AG09309 (cell line): ENCODE measurements at places on chromosomes 4 and X.

DNA sequence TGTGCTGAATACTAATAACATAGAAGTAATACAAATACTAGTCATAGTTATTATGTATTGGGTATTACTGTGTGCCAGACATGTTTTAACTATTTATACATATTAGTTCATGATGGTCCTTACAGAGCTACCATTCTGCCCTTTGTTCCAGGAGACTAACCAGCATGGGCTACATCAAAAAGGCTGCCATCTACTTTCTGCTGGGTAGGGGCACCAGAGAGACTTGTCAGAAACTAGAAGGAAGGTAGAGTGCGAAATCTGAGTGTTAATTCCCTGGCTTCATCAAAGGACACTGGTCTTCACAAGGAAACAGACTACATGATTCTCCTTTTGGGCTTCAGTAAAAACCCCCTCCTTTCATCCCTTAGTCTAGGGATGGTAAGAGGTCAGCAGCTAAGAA, 347.8 kb downstream of the GBA3 start:
- DNase-seq: no peak

DNA sequence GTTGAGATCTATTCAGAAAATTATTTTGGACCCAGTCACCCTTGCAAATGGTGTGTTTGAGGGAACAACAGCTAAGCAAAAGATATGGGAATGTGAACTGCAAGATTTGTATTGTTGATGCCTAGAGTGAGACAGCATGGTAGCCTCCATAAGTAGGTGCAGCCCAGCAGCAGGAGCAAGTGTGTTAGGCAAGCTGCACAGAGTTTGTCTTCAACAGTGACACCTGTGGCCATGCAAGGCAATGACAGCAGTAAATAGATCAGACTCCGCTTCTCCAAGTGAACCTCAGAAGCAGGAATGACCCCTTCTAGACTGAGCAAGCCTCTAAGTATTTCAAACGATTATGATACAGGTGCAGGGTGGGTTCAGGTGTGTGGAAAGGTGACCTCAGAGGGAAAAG, 133.4 kb upstream of the MSX1 start:
- DNase-seq: no peak

DNA sequence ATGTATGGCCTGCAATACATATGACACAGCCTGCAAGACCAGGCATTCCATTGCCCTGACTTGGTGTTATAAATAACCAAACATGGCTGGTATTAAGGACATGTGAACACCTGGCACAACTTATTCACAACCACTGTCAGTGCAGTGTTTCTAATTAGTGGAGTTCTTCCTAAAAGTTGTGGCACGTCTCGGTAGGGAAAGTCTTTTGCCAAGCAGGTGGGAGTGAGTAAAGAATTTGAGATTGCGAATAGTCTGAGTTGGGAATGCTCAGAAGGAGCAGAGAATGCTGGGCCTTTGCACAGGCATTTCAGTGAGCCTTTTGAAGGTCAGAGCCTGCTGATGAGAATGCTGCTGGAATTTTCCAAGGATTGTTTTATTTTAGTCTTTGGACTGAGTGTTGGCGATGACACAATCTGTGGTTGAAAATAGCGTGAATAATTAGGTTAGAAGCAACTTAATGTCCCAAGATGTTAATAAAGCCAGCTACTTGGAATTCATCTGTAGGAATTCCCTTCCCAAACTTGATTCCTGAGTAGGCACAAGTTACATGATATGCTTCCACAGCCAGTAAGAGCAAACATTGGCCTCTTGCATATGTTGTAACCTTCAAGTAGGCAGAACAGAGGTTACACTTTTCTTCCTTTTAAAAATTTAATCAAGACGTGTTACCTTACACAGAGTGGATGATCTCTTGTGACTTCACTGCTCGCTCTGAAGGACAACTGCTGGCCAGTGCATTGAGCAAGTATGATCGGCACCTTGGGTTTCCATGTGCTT, 83.6 kb upstream of the PGRMC2 start:
- no peak for DNase-seq

GRCh38 chrX:3143043-3143799, 102.0 kb downstream of the ARSF start:
- no peak for DNase-seq

- no peak for DNase-seq
These were observed 3.1 kb downstream of the BMP2K start for GRCh38 chr4:78779280-78779679.

- peak; percentile 13 for DNase-seq
These were observed 193.9 kb upstream of the RPL34 start for GRCh38 chr4:108426493-108426892.

- no peak for DNase-seq
These were observed 100.2 kb downstream of the FIP1L1 start for GRCh38 chr4:53477636-53478035.

- DNase-seq: no peak
These were observed 248.9 kb downstream of the SCFD2 start for GRCh38 chr4:53116954-53117353.

GRCh38 chrX:38112566-38112965, 106.2 kb downstream of the SYTL5 start:
- no peak for DNase-seq

DNA sequence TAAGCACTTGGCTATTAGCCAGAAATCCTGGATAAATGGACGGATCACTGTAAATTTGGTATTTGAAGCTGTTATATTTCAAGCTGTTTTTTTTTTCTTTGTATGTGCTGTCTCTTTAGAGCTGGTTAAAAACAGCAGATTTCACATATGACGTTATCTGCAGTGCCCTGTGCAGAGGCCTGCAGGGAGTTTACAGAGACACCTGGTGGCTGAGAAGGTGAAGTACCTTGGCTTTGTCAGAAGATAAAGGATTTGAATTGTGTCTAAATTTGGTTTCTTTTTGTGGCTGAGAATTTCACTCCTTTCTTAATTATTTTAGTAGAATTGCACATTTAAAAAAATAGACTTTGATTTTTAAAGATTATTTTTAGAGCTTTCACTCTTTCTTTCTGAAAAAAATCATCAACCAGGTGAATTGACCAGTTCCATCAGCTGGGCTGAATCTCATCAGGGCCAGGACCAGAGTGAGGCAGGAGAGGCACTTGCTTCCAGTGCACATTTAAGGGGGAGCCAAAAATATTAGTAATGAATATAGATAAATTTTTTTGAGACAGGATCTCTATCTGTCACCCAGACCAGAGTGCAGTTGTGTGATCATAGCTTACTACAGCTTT, 9.6 kb upstream of the CHRNA9 start:
- DNase-seq: no peak

GRCh38 chr4:144989306-144989705, 108.7 kb downstream of the ANAPC10 start:
- no peak for DNase-seq

DNA sequence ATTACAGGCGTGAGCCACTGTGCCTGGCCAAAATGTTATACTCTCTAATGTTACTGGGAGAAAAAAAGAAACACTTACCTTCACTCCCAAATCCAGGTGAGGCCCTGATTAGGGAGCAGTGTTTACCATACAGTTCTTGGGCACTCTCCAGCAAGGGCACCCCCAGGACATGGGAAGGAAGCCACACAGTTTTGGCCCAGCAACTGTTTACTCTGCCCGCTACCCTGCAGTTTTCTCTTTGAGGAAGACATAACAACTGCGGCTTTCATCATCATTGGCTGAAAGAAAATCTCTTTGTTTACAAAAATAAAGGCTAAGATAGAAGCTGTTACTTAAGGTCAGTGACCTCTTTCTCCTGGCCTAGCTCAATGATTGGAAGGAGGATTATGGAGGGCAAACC, 145.5 kb upstream of the DUSP21 start:
- DNase-seq: no peak

DNA sequence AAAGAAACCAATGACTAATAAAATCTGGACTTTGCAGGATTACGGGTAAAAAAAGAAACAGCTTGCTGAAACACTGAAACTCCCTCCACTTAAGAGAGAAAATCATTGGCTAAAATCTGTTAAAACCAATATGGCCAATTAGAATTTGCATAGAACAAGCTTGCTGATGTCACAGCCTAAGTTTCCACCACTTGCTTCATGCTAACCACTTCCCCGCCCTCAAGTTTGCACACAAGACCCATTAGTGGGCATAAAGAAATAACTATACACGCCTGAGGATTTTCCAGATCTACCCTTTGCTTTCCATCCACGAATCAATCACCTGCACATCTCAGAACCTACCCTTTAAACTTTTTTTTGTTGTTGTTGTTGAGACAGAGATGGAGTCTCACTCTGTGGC, 42.7 kb upstream of the PHEX start:
- DNase-seq: no peak

DNA sequence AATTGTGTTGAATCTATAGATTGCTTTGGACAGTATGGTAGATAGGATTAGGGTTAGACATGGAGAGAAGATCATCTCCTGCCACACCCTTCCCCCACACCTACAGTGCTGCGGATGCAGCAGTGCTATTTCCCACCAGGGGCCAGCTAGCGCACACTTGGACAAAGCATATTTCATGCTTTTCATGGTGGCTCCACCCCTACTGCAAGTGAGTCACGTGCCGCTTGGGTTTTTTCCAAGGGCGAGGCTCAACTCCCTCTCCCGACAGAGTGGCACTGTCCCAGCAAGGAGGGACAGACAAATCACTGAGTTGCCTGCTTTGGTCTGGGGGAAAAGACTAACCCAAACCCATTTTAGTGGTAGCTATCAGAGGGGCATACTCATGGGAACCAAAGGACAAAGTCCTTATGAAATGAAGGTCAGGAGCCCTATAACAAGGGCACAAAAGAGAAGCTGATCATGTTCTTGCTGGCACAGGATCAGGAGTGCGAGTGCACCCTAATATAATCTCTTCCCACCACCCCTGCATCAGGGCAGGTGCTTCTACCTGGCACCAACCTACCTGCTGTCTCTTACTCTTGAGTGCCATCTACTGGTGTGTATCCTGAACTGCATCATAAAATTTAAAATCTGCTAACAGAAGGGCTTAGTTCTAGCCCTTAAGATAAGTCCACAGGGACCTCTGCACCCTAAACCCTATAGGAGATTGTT, 55.1 kb upstream of the PGAM4 start:
- DNase-seq: no peak

DNA sequence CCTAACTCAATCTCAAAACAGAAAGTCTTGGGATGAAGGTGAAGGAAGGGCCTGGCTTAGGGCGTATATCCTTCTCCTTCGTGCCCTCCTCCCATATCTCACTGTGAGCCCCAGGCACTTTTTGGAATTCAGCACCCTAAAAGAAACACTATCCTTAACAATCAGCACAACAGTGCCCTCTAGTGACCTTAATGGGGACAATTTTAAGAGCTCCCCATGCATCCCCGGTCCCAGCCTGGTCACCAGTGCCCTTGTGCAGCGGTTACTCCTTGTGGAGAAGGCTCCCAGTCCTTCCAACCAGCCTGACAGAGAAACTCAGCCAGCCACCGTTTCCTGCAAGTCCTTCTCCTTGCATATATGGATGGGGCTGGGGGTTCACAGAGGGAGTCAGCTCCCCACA, 4.2 kb downstream of the PAK3 start:
- no peak for DNase-seq

DNA sequence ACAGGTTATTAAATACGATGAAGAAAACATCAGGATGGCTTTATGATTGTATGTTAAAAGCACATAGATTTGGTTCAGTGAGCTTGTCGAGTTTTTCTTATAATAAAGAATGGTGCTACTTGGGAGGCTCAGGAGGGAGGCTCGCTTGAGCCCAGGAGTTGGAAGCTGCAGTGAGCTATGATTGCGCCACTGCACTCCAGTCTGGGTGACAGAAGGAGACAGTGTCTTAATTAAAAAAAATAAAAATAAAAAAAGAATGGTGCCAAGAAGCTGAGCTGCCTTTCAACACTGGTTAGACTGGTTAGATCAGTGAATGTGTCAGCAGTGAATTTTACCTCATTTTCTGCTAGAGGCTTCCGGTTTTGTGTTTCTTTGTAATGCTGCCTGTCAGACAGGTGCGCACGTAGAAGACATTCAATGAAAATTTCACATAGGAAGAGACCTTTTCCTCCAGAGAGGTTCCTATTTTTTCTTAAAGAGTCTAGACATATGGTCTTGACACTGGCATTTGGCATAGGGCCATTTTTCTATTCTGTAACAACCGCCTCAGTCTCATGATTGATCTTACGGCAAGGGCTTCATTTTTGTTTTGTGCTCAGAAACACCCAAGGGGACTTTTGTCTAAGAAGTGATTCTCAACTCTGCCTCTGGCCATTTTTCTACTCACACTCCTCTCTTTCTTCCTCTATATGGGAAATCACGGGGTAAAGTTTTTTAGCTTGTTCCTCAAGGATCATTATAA, 15.0 kb upstream of the ARSF start:
- no peak for DNase-seq

GRCh38 chr4:52948057-52948423, 85.9 kb downstream of the RASL11B start:
- no peak for DNase-seq

DNA sequence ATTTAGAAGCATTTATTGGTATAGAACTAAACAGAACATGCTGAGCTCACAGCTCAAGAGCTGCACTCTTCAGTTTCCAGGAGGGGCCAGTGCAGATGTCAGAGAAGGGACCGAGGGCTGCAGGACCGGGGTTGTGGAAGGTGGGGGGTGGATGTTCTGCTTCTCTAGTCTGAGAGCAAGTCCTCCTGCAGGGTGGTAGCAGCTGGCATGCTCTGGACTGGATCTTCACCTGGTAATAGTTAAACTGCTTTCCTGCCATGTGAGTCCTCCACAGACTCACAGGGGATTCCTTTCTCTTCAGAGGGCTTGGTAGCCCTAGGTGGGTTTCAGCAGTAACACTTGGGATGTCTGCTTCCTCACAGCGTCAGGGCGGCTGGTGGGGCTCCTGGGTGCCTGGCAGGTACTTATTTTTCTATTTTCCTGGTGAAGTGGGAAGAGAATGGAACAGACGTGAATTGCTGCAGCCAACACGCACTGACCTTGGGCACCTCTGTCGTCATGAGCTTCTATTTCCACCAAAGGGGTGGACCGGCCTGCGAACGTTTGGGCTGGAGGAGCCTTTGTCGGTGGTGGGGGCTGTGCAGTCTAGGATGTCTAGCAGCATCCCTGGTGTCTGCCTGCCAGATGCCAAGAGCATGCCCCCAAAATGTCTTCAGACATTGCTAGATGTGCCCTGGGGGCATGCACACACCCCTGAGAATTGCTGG, 2.5 kb downstream of the MAEA start:
- DNase-seq: no peak

GRCh38 chrX:6383917-6384316, 151.0 kb downstream of the VCX3A start:
- no peak for DNase-seq

DNA sequence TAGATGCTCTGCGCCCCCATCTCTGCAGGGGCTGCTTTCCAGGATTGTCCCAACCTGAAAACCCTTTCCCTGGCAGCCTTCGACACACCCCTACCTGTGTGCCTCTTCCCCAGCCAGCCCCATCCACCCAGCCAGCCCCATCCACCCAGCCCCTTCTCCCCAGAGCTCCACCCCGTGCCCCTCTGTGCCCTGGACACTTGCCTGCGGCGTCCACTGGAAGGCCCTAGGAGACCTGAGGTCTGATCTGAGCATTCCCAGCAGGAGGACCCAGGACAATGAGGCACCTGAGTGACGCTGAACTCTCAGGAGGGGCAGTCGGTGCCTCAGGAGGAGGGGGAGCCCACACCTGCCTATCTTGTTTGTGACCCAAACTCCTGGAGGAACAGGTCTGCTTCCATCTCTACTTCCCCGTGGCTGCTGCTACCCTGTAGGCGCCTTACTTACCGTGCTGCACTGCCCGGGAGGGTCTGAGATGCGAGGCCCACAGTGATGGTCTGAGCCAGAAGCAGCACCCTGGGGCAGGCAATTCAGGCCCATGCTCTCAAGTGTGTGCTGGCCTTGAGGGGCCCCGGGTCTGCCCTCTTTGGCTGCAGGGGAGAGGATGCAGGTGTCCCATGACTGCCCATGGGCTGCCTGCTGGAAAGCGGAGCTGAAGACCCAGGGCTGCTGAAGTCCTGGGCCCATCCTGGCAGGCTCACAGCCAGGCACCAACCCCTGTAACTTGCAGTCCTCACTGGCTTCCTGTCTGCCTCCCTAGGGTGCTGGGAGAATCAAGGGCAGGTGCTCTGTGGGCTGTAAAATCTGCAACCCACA, 4.9 kb downstream of the LRPAP1 start:
- DNase-seq: no peak
